ENCODE measurements at places on chromosomes 12 and 14.

GRCh38 chr12:30926243-30927221 lies at the start of gene TSPAN11:
TSPAN11 (plus strand) TSS chr12:30926748; CDS start chr12:30953992, 27,244 bp downstream.
- DNase-seq = no peak

- DNase-seq = no peak
These were observed 5.5 kb upstream of the SLC15A5 start for GRCh38 chr12:16282978-16283377.

DNA sequence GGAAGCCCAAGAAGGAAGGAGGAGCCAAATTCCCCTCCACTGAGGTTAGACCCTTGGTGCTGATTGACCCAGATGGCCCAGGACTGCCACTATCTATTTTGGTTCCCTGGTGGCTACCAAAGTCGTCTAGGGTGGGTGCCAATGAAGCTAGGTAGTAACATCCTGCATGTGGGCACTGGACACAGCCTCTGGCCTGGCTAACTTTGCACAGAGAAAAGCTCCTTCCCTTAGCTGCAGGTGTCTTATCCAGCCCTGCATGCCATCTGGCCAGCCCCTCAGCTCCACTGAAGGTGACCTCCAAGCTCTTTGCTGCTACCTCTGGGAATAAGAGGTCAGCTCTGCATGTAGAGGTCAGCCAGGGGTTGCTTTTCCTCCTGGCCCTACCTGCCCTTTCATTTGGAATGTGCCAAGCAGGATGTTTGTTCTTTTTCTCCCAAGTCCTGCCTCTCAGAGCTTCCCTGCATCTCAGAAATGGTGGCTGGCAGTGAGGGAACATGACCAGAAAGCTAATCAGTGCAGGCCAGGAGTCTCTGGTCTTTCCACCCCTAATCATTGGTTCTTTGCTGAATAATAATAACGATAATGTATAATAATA lies 34.0 kb downstream of the JDP2 start:
- DNase-seq = no peak

GRCh38 chr14:21804981-21805380 lies 131.4 kb upstream of the OR4E1 start:
- no peak for DNase-seq

GRCh38 chr12:11822081-11822834 lies 172.8 kb downstream of the ETV6 start:
- no peak for DNase-seq

DNA sequence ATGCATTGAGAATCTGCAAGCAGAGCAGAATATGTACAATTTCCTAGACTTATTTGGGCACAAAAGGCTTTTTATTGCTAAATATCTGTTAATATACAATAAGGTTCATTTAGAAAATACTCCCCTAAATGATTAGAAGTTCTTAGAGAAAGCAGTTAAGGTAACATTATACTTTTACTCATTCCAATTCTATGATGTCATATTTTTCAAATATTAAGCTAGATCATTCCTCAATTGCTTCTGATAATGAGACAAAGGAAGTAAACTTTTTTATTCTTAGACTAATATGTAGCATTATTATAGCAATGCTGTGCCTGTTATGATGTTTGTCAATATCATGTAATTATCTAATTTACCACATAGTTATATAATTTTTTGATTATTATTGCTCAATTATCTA lies 447.0 kb downstream of the SLC16A7 start:
- no peak for DNase-seq

GRCh38 chr12:129184127-129184928 lies 331.1 kb downstream of the GLT1D1 start:
- DNase-seq = no peak

GRCh38 chr12:124006846-124007713 lies 34.1 kb downstream of the ZNF664 start:
- no peak for DNase-seq

GRCh38 chr12:100674036-100674888 lies 100.8 kb downstream of the GAS2L3 start:
- no peak for DNase-seq

GRCh38 chr14:93788293-93788542 lies at the start of gene PRIMA1:
PRIMA1 (minus strand) TSS chr14:93788485; CDS start chr14:93787718, 767 bp downstream.
- no peak for DNase-seq

DNA sequence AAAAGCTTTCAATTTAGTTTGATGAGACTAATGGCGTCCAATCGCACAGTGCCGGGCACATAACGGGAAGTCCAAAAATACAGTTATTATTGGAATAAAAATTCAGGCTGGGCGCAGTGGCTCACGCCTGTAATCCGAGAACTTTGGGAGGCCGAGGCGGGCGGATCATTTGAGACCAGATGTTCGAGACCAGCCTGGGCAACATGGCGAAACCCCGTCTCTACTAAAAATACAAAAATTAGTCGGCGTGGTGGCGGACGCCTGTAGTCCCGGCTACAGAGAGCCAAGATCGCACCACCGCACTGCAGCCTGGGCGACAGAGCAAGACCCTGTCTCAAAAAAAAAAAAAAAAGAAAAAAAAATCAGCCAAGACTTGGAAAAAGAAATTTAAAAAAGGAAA lies 1.2 kb upstream of the FKBP4 start:
- DNase-seq = no peak

DNA sequence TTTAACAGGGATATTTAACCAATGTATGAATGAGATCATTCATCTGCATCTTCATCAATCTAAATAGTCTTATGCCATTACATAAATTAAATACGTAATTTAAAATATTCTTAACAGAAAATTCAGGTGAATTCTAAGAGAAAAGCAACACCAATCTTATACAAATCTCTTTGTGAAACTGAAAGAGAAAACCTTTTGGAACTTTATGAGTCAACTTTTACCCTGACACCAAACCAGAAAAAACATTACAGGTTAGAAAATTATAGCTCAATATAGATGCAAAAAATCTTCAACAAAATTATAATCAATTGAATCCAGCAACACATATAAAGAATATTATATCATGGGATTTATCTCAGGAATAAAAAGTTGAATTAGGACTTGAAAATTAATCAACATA lies 3.4 kb downstream of the GLIPR1L1 start:
- no peak for DNase-seq

DNA sequence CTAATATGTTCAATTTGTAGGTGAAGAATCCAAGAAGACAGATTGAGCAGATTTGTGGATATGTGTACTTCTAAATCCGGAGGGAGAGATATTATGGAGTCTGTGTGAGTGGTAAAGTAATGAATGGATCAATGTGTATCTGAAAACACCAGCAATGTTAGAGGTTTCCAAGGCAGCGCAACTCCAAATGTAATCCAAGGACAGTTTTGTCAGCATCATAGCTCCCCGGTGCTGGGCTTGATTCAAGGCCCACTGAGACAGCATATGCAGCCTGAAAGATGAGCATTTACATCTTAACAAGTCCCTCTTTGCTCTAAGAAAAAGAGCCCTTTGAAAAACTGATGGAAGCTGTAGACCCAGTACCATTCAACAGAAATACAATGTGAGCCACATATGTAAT lies 38.3 kb upstream of the FRMD6 start:
- no peak for DNase-seq

- no peak for DNase-seq
These were observed 126.3 kb downstream of the CACNA1C start for GRCh38 chr12:2179058-2179457.

- DNase-seq = no peak
These were observed 138.7 kb downstream of the PDE3A start for GRCh38 chr12:20507056-20507455.

DNA sequence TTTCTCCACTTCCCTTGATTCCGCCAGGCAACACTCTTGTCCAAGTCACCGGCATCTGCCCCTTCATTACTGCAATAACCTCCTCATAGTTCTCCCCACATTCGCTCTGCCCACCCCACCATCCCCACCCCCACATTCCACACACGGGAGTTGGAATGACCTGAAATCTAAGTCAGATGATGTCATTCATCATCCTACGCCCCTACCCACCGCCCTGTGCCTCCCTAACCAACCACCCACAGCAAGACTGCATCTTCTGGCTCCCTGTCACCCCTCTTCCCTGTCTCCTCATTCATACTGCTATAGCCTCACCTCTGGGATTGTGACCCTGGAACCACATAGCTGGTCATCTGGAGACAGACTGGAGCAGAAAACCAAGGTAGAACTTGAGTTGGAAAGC lies 7.9 kb upstream of the PWP1 start:
- no peak for DNase-seq

GRCh38 chr12:80313209-80313608 lies 130.8 kb upstream of the PTPRQ start:
- no peak for DNase-seq

Data from SIG-M5 (cell line).